Stimulated activated CD4-positive, alpha-beta T cell treated with anti-CD3 and anti-CD28 coated beads, Interleukin-1b, Interleukin-23, amount 100 ng/mL, for 1 hour (primary cell): ENCODE measurements at places on chromosomes 11 and 22.

DNA sequence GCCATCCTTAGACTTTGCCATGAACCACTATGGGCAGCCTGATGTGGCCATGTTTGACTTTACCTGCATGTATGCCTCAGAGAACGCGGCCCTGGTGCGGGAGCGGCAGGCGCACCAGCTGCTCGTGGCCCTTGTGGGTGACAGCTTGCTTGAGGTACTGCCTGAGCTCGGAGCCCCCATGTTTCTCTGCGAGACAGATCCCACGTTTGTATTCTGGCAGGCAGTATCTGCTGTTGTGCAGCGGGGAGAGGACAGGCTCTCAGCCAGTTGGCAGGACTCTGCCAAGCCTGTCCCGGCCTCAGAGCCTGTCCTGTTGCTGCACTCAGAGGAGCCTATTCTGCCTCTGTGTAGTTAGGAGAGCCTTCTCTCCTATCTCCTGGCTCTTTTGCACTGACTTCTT is 109.9 kb downstream of the MICAL2 start:
- DNase-seq: no peak

DNA sequence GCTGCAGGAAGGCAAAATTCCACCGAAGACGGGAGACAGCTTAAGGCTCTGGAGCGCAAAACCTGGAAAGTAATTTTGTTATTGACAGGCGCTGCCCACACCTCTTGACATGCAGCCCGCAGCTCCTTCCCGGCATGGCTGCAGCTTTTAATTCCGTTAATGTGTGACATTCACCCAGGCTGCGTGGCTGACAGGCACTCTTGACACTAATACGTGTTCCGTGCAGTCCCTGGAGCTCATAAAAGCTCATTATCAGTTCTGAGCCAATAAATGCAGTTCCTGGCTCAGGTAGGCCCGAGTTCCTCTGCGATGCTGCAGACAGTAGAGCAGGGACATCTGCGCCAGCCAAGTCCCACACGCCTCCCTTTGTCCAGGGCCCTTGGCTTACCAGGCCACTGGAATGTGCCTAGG is 34.8 kb downstream of the TSPAN18 start:
- DNase-seq: no peak

DNA sequence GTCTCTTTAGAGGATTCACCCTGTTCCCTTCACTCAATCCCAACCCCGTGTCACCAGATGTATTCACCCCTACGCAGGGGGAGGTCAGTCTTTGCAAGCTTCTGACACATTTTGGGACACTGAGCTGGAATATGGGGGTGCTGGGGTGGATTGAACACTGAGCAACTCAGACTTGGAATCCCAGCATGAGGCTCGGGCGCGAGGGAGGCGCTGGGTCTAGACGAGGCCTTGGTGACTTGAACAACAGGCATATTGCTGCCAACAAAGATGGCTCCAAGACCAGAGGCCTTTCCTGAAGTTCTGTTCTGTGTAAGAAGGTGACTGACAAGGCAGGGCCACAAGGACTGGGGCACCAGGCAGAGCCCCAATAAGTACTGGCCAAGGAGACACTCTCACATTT is 3.0 kb upstream of the SCGB2A1 start:
- DNase-seq: no peak

DNA sequence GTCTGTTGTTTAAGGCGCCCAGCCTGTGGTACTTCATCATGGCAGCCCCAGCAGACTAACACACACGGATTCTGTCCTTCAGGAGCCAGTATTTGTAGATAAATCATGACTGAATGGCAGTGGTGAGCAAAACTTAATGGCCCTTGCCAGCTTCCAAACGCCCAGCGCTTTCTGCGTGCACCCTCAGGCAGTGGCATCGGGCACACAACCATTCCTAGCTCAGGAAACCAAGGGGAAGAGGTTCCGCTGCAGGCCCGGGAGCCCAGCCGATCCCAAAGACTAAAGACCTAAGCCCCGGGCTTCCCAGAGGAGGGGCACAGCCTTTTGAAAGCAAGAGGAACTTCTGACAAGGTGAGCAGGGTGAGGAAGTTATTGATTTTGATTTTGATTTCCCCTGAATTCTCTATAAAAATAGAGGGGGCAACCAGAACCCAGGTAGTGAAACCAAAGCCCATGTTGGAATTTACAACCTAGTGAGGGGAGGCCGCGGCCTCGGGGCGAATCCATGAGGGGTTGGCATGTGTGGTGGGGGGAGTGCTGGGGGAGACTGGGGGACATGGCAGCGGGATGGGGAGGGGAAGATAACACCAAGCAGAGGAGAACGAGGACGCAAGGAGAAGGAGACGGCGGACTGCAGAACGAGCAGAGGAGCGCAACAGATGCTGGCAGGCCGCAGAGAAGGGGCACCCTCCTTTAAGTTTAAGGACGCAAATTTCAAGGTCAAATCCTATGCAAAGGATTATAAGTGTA is 79.9 kb upstream of the SEPTIN5 start:
- DNase-seq: no peak
